HT-29 (cell line): ENCODE measurements at places on chromosomes 5 and 9.
A peak's percentile ranks its signal among the peaks of the same experiment; 100 is the strongest.

DNA sequence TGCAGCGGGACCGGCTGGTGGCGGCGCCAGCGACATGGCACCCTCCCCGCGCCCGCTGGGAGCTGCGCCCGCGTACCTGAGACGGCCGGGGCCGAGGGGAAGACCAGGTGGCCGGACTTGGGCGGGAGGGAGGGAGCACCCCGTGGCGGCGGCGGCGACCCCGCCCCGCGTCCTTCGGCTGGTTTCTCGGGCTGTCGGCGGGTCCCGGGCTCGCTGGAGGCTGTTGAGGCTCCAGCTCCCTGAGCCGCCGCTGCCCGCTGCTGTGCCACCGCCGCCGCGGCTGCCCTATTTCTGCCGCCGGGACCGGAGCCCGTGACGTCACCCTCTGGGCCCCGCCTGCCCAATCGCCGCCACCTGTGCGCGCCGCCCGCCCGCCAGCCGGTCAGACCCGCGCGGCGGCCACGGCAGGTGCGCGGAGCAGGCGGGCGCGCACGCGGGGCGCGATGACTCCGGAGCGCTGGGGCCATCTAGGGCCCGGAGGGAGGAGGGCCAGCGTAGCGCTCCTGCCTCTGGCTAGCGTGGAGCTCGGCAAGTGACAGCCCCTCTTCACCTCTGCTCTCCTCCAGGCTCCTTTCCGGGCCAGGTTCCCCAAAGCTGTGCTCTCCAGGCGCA is at the start of gene FSTL4:
Gene FSTL4 (minus strand): TSS at position 293 of the 612 bp plus-strand sequence.
- DNase-seq = no peak

DNA sequence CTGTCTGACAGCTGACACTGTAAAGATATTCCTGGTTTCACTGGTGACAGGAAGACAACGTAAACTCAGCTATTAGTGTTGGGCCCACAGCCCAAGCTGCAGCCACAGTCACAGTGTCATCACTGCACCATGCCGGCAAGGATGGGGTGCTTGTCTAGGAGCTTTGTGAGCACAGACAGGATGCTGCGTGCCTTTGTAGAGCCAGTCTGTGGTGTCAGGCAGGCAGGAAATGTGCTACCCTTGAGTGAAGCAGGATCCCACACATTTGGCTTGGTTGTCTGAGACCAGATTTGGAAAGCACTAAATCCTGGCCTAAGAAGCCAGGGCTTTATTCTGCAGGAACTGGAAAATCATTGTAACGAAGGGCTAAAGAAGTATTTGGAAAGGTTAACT is 121.6 kb upstream of the ADAMTS16 start:
- no peak for DNase-seq

GRCh38 chr9:16179566-16179965 is 626.7 kb downstream of the CCDC171 start:
- no peak for DNase-seq

DNA sequence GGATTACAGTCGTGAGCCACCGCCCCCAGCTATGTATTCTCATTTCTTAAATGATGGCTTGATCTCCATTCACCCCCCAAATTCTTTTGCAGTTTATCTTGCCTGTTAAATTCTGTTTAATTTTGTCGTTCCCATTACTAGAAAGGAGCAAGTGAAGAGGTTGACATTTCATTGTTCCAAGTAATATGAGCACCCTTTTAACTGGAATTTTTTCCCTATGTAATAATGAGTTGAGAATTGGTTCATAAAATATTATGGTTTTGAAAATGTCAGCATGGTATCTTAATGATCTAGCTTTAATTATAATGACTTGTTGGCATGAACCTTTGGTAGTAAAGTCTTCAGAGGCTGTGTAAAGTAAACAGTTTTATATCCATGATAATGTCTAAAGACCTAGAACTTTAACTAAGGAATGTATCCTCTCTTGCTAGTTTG is 37.4 kb downstream of the F2RL2 start:
- peak; percentile 26 for DNase-seq

GRCh38 chr5:78699552-78700153 is 51.1 kb upstream of the LHFPL2 start:
- DNase-seq = peak; percentile 86

DNA sequence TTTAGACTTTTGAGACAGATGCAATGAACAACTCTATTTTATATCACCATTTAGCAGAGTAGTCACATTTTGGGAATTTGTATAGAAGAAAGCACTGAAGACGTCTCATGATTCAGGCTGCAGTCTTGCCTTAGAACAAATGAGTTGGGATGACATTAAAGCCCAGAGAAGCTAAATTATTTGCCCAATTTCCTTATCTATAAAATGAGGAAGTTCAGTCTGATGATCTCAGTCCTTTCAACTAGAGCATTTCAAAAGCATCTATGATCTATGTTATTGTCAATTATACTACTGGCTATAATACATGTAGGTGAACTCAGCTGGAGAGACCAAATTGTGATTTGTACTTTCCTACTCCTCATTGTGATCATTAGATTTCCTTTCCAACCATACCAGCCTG is 154.1 kb downstream of the OSTF1 start:
- DNase-seq = no peak

DNA sequence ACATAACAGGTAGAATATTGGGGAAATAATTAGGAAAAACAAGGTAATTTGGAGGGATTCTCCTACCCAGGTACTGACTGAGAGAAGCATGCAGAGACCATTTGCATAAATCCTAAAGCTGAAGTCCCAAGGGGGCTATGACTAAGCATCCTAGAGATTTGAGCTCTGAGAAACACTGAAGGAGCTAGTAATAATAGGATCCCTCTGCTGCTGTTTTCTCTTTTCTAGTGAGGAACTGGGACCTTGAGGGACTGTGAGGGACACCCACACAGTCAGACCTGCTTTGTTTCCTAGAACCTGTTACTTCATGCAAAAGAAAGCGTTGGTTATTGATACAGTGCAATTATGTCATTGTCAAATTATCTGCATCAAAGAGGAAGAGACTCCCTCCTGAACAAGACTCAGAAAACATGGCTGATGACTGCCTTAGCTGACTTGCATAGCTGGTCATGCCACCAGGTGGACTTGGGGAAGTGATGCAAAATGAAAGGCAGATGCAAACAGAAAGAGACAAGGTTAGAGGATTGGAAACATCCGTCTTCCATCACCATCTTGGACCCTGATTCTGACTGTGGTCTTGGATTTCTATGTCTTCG is 335.4 kb downstream of the NTRK2 start:
- no peak for DNase-seq

GRCh38 chr5:88688984-88689667 is 193.9 kb downstream of the MEF2C start:
- DNase-seq = no peak

- DNase-seq = no peak
These were observed 109.8 kb upstream of the MVB12B start for GRCh38 chr9:126216826-126217225.

- no peak for DNase-seq
These were observed 698.8 kb upstream of the C9orf72 start for GRCh38 chr9:28272127-28272526.

DNA sequence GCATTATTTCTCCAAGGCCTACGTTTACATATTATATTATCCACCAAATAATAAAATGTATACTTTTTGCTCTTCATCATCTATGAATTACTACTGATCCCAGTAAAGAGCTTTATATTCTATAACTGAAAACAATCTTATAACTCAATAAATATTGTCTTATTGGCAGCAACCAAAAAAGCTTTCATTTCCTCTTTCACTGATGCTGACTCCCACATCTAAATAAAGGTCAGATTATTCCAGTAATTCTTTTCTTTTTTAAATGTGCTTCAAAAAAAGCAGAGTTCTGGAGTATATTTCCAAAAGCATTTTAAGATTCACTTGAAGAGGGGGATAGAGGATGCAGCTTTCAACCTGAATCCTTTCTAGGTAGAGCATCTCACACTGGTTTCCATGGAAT is 75.3 kb upstream of the NR4A3 start:
- DNase-seq = no peak

GRCh38 chr5:69224520-69224919 is 10.2 kb upstream of the CDK7 start:
- no peak for DNase-seq

GRCh38 chr5:20434786-20435185 is 446.8 kb upstream of the CDH18 start:
- DNase-seq = no peak

DNA sequence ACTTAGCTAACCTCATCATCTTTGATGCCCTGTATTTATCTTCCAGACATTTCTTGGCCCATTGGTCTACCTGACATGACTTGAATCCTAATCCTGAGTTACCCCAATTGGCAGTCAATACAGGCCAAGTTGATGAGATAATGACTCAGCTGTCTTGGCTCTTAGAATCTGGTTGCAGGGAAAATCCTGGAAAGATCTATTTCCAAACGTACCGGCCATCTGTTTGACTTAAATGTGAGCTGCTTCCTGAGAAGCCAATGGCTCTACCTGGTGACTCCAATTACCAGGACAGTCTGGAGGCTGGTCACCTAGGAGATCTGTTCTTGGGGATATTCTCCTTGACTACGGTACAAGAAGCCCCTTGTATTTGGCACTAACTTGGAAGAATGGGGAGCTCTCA is 475.2 kb upstream of the BRINP1 start:
- no peak for DNase-seq

DNA sequence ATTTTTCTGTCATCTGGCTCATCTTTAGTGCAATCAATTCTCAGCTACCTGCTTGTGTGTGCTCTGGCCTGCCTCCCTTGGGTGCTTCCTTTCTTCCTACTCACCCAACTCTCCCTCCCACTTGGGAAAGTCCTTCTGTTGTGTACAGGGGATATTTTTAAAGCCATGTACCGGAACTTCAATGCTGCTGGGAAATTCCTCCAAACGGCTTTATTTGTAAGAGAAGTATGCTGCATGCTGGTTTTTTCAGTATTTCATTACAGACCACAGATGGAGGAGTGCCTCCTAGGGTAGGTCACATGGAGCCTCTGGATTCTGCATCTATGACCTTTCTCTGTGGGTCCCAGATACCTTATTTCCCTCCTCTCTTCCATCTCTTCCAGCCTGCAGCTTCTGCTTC is 5.4 kb upstream of the HMHB1 start:
- no peak for DNase-seq

GRCh38 chr5:137336565-137337120 is 162.5 kb downstream of the SPOCK1 start:
- no peak for DNase-seq

GRCh38 chr5:1750469-1750868 is 49.2 kb downstream of the MRPL36 start:
- no peak for DNase-seq

DNA sequence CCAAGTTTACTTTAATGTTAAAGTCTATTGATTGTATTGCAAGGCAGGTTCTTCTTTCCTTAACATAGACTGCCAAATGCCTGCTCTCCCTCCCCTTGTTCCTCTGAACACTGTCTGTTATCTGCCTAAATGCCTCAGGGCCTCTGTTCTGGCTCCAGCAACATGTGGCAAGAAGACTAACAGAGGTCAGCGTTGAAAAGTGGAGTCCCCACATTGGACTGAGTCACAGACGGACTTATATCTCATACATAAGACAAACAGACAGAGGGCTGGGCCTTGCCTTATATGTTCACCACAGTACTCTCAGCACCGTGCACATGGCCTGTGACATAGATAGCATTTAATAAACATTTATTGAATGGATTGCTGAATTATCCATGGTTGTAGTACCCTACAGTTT is 91.4 kb downstream of the TSSK1B start:
- no peak for DNase-seq

- DNase-seq = no peak
These were observed 111.7 kb downstream of the PCSK1 start for GRCh38 chr5:96321345-96321744.

GRCh38 chr5:140113180-140113698 is 670 bp upstream of the PURA start:
- DNase-seq = no peak

- DNase-seq = no peak
These were observed 66.6 kb downstream of the C9orf152 start for GRCh38 chr9:110141227-110141793.

- no peak for DNase-seq
These were observed 229.1 kb upstream of the C9orf72 start for GRCh38 chr9:27802418-27802817.

- no peak for DNase-seq
These were observed 419.7 kb downstream of the CHSY3 start for GRCh38 chr5:130323804-130324454.

- DNase-seq = no peak
These were observed 21.5 kb downstream of the SNAPC3 start for GRCh38 chr9:15444141-15444540.

DNA sequence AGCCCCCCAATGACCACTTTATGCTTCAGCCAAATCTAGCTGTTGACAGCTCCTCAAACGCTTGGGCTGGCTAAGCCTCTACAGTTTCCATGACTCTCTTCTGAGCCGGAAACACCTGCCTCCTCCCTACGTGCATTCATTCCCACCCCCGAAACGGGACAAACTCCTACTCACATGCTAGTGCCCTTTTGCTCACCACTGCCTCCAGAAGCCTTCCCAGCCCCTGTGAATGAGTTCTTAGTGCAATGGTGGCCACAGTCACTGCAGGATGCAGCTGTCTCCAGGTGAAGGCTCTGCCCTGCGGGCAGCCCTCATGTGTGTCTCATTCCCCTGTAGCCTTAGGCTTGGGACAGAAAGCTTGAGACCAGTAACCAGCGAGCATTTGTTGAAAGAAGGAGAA is 68.8 kb upstream of the DAB2IP start:
- DNase-seq = no peak

DNA sequence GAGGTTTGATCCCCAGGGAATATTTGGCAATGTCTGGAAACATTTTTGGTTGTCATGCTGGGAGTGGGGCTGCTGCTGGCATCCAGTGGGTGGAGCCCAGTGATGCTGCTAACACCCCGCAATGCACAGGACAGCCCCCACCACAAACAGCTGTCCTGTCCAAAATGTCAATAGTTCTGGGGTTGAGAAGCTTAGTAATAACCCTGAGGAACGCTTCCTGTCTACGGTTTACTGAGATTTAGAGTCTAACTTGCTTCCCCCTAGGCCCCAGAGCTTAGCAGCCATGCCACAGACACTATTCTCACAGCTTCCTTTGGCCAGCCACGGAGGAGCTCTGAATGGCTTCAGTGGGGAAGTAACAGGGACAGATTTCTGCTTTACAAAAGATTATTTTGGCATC is 66.5 kb downstream of the MSX2 start:
- no peak for DNase-seq

- DNase-seq = peak; percentile 49
These were observed 108.1 kb upstream of the SPRY4 start for GRCh38 chr5:142432961-142433360.

GRCh38 chr9:119240546-119240945 is 128.7 kb downstream of the BRINP1 start:
- DNase-seq = no peak

- DNase-seq = peak; percentile 30
These were observed 44.5 kb downstream of the AMBP start for GRCh38 chr9:114033397-114034103.

- DNase-seq = no peak
These were observed 7.6 kb upstream of the KCNV2 start for GRCh38 chr9:2709645-2710101.

DNA sequence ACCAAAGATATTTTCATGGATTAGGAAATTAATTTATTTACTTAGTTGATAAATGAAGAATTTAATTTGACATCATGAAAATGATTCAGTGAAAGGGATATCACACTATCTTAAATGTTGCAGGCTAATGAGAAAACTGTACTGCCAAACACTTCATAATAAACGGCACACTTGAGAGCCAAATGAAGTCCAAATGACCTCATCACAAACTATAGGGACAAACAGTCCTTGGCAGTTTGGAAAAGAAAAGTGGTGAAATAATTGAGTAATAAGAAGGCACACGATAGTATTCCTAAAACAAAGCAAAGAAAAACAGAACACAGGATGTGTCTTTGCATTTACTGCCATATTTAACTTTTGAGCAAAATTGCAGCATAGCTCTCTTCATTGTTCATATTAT is 116.9 kb upstream of the TLR4 start:
- no peak for DNase-seq
